ENCODE measurements at places on chromosomes 4 and X.

DNA sequence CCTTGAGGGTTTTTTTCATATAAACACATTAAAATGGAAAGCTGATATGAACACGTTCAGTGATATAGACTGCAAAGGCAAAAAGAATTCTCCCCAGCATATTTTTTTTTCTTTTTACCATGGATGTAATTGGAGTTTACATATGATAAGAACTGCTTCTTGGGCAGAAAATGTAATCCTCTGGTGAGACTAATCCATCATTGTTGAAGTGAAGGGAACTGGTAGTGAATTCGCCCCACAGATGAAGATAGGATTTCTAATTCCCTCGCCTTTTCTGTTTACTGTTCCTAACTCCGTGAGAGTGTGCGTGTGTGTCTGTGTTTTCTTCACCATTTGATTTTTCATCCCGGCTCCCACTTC lies 88.9 kb downstream of the GPR143 start:
- no peak for DNase-seq

DNA sequence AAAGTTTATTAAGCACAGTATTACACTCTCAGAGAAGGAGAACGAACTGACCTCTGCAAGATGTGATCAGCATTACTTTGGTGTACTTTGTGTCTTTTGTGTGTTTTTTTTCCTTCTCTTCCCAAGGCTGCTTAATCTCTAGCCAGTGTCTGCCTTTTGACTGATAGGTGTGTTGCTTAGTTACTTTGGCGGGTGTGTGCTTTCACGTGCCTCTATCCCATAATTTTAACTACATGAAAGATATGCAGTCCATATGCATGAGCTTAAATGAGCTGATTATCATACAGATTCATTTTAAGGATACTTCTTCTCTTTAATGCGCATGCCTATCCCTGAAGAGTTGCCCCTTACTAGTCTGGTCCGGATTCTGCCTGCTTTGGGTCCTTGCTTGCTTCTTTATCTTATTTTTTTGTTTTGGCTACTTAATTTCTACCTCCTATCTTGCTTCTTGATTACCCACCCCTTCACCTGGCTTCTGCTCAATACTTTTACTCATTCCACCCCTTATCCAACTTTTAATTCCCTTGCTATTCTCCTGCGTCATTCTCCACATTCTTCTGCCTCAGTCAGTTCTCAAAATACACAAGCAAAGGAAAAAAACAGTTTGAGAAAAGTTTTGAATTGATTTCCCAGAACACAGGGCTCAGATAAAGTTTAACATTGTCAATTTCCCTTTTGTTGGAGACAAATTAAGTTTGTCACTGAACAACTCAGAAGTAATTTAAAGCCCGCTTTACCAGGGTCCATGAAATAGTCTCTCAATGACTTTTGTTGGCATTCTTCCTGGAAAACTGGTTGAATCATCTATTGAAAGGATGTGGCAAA lies 182.0 kb downstream of the TENT5D start:
- no peak for DNase-seq

DNA sequence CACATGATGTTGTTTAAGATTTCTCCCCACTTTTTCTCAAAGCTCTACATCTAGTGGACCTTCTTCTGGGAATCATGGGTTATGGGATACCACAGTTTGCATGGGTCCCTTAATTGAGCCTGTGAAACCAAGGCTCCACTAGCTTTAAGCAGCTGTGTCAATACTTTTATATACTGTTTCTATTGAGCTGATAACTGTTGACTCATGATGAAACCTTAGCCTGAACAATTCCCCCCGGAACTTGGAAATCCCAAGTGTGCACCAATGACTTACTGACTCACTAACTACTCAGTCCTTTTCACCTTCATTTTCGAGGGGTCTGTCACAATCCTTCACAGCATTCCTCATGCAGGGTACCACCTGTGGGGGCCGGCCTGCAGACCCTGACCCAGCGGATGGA lies 12.7 kb upstream of the SPIN4 start:
- no peak for DNase-seq

- DNase-seq = no peak
Measured at GRCh38 chr4:136319789-136320464, 1212.4 kb downstream of the PCDH18 start.

GRCh38 chr4:71377561-71377960 lies 38.7 kb downstream of the SLC4A4 start:
- DNase-seq = no peak

DNA sequence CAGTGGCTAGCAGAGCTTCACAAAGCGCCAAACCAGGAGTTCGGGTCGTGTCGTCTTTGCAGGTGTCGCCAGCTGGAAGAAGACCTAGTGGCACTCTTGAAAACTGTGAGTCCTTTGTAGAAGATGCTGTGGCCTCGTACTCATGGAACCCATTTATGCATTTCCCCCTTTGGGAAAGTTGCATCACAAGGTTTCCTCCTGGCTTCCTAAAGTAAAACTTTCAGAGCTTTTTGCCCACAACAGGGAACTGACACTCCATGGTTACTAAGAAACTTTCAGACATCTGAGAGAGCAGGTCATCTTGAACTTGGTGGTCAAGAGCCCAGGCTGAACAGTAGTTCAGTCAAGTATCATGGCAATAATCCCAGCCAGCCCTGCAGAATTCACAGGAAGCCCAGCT lies 15.9 kb upstream of the NOCT start:
- no peak for DNase-seq

DNA sequence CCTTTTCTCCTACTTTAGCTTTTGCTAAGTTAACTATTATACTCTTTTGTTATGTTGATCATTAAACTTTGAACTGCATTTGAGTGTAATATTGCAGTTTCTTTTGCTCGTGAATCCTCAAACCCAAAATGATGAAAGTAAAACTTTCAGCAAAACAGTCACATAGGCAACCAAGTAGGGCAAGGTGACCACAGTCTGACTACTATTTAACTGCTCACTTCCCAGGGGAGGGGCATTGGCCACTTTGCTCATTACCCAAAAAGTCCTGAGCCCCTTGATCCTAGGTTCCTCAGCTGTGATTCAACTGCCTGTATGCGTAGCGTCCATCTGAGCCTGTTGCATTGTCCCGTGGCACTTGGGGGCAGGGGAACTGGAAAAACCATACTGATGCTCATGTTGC lies 17.0 kb downstream of the RBMX2 start:
- no peak for DNase-seq

- no peak for DNase-seq
Measured at GRCh38 chrX:107654872-107655761, 26.8 kb downstream of the PRPS1 start.

DNA sequence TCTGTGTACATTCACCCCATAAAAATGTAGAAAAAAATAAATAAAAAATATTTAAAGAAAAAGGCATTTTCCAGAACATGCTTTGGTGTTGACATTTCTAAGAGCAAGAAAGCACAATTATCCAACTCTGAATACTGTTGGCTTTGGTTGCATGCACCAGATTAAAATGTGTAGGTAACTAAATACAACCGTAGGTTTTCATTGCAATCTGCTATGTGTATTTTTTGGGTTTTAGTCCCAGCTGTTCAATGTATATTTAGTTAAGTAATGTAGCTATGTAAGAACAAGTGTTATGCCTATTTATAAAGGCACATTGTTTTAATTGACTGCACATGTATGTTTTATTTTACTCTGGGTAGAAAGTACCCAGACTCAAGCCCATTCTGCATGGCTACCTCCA lies 108.1 kb upstream of the PAQR3 start:
- no peak for DNase-seq

DNA sequence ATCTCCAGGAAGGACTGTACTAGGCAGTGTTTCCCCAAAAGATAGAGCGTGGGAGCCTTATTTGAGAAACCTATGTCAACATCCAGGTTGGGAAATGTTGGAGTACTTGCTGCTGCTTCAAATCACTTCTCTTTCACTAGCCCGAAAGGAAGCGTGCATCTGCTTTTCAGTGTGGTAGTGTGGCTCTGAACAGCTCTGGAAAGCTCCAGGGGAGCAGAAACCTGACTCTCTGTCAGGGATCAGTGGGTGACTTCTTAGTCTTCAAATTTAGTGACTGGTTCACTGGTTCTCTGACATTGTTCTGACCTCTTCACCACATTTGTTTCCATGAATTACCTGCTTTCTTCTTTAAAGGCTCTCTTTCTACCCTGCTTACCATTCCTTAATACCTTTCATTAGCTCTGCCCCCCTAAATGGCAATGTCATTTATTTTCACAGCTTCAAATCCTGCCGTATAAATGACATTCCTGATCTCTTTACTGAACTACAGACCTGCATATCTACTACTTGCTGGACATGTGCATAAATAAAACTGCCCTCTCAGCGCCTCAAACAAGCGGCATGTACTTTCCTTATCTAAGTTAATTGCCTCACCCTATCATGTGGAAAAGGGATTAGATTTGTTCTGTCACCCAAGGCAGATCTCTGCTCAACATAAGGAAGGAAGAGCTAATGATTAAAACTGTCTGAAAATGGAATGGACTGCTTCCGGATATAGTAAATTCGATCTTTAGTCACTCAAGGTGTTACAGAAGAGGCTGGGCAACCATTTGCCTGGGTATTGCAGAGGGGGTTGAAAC lies 37.0 kb downstream of the DLG3 start:
- DNase-seq = no peak

DNA sequence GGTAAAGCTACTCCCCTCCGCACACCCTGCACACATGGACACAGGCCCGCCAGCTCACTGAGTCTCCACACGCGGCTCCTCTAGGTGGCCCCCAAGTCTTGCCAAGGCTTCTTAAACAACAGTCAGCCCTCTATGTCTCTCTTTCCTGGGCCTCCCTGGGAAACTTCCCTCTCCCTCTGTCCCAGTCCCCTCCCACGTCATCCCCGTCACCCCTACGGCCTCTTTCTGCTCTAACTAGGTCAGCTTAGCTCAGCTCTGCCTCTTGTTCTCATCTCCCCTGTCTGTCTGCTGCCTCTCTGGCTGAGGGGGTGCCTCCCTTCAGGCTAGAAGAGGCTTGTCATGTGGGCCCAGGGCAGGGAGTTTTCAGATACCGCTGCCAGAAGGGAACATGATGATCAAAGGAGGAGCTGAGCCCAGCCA lies 38.8 kb downstream of the SEPTIN6 start:
- DNase-seq = no peak
